ENCODE measurements at places on chromosomes 12 and 14.

DNA sequence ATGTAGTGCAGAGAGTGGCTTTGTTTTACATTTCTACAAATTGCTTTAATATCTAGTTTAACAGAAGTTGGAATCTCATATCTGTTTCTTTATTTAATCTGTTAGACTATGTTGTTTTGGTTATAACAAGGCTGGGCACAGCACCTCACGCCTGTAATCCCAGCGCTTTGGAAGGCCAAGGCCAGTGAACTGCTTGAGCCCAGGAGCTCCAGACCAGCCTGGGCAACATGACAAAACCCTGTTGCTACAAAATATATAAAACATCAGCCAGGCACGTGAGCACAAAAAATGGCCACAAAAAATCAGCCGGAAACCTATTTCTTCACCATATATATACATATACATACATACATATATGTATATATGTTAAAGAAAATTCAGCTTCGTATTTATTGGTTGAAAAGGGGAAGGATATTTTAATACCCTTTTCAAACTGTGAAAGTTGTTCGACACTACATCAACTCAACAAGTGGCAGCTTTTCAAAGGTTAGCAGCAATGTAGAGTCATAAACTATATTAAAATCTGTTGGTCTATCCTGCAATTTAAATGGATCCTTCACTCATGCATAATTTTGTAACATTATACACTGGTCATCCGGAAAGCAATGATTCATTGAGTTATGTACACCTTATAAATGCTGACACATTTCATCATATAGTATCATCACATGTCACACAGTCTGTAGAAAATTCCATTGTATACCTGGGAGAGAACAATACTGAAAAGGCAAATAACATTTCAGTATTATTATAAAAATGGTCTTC, 7.1 kb downstream of the NR2C1 start:
- H3K36me3 ChIP-seq: no peaks in the 10 kb centered on the region
- DNase-seq: no peak
- H3K4me1 ChIP-seq: no peaks in the 10 kb centered on the region
- no peaks in the 10 kb centered on the region for H3K27me3 ChIP-seq
- H3K27ac ChIP-seq: no peak overlapping the region
- H3K4me3 ChIP-seq: no peak overlapping the region

GRCh38 chr14:25400607-25401206, 350.8 kb upstream of the STXBP6 start:
- H3K36me3 ChIP-seq: no peaks in the 10 kb centered on the region
- H3K4me3 ChIP-seq: no peak overlapping the region
- no peaks in the 10 kb centered on the region for H3K4me1 ChIP-seq
- H3K27me3 ChIP-seq: no peaks in the 10 kb centered on the region
- H3K27ac ChIP-seq: no peak overlapping the region
- DNase-seq: no peak

DNA sequence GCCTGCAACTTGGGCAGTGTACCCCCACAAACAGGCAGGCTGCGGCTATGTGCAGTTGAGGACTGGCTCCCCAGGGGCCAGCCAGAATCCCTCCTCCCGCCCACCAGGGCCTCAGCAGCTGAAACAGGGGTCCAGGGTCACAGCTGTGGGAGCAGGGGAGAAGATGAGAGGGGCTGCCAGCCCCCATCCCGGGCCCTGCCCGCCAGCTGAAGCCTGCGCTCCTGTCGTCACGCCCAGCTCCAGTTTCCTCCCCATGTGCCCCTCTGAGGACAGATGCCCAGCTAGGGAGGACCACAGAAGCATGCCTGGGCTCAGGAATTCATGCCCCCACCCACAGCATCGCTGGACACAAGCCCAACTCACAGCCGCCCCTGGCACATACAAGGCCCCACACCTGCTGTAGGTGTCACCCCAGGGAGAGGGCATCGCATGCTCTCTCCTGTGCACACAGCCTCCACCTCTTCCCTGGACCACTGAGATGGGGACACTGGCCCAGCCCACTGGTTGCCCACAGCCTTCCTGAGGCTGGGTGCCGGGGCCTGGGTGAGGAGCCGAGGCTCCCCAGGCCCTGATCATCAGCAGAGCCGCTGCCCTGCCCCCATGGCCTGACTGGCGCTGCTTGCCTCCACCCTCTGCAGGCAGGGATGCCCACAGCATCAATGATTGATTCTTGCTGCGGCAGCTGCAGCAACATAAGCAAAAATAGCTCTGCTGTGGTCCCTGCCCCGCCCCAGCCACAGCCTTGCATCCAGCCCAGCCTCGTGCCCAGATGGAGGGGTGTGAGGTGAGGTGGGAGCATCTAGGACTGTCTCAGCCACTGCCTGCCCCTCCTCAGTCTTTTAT, 3.7 kb upstream of the CLBA1 start:
- H3K4me3 ChIP-seq: no peak overlapping the region
- H3K36me3 ChIP-seq: no peaks in the 10 kb centered on the region
- no peak overlapping the region for H3K27ac ChIP-seq
- H3K4me1 ChIP-seq: no peaks in the 10 kb centered on the region
- no peak for DNase-seq
- no peaks in the 10 kb centered on the region for H3K27me3 ChIP-seq

- no peaks in the 10 kb centered on the region for H3K36me3 ChIP-seq
- H3K4me1 ChIP-seq: no peaks in the 10 kb centered on the region
- no peak for DNase-seq
- no peak overlapping the region for H3K4me3 ChIP-seq
- H3K27ac ChIP-seq: no peak overlapping the region
These were observed 140.1 kb upstream of the ATP2B1 start for GRCh38 chr12:89848732-89849131.

- no peaks in the 10 kb centered on the region for H3K27me3 ChIP-seq
- H3K4me3 ChIP-seq: no peak overlapping the region
- H3K27ac ChIP-seq: no peak overlapping the region
These were observed 66.8 kb downstream of the SRGAP1 start for GRCh38 chr12:63911341-63911740.

- no peak for DNase-seq
- no peak overlapping the region for H3K27ac ChIP-seq
- no peaks in the 10 kb centered on the region for H3K36me3 ChIP-seq
- no peak overlapping the region for H3K4me3 ChIP-seq
- no peaks in the 10 kb centered on the region for H3K4me1 ChIP-seq
These were observed 18.0 kb upstream of the CATSPERB start for GRCh38 chr14:91749868-91750267.
